ENCODE measurements at places on chromosomes 6 and 20.

DNA sequence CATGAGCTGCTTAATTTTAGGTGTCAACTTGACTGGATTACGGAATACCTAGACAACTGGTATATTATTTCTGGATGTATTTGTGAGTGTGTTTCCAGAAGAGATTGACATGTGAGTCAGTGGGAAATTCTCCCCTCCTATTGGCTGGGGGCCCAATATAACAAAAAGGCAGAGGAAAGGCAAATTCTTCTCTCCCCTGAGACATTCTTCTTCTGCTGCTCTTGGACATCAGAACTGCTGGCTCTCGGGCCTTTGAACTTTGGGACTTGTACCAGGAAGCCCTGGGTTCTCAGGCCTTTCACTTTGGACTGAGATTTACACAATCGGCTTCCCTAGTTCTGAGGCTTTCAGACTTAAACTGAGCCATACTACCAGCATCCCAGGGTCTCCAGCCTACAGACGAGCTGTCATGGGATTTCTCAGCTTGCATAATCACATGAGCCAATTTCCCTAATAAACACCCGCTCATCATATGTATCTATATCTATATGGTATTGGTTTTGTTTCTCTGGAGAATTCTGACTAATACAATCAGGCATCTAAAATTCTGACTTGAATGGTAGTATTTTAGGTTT, 7.6 kb upstream of the BTN3A3 start:
- no peak for DNase-seq

DNA sequence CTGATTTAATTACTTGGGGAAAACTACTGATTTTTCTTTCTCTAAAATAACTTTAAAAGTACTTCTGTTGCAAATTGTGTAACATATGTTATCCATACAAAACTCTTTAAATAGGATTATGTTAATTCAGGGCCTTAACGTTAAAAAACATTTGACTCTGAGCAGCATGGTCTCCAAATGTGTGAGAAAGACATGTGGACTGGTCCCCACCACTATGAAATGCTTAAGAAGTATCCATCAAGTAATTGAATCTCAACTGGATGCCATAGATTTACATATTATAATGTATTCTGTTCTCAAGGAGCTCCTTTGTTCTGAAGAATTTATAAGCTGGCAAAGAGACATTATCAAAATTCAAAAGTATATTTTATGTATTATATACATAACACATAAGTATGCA, 130.8 kb upstream of the HEY2 start:
- no peak for DNase-seq

DNA sequence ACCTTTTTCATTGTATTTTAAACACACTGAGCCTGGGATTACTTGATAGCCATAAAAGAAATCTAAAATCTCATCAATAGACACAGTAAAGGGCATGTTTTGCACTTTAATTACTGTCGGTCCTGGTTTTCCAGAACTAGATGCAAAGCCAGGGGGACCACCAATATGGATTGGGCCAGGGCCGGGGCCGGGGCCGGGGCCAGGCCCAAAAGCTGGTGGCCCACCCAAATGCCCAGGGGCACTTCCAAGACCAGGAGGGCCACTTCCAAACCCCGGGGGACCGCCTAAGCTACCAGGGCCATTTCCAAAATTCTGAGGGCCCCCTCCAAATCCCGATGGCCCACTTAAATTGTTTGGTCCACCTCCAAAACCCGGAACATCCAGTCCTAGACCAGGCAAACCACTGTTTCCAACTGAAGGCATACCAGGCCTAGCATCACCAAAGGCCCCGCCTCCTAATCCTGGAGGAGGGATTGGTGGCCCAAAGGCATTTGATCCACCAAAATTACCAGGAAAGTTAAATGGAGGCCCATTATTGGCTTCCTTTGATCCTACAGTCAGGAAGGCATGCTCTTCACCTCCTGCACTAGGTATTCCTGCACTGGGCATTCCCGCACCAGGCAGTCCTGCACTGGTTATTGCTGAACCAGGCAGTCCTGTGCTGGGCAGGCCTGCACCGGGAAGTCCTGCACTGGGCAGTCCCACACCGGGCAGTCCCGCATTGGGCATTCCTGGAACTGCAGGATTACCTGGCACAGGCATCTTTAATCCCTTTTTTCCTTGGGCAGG, 11.9 kb downstream of the CPNE1 start:
- DNase-seq: no peak

DNA sequence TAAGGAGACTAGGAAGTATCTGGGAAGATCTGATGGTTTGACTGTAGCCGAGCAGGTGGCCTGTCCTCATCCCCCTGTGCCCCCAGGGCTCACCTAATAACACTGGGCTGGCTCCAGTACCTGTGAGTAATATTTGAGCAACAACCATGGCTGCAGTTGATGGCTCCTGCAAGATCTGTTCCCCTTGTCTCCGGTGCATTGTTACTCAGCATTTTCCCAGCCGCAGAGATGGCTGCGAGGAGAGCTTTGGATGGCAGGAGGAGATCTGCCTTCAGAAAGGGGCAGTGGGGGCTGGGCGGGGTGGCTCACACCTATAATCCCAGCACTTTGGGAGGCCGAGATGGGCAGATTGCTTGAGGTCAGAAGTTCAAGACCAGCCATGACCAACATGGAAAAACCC, 39.3 kb downstream of the PTK7 start:
- no peak for DNase-seq

DNA sequence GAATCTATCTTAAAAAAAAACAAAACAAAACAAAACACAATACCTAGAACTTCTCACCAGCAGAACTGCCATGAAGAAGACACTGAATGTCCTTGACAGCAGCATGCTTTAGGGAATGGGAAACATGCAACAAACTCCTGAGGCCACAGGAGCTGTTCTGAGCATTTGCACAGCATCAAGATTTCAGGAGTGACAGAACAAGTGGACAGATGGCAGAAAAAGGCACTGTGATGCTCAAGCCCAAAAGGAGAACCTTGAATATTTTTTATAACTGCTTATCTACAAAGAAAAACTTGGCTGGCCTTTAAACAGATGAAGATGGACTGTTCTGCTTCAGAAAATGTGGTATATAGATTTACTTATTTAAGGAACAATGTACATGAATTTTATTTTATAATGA, 158.9 kb downstream of the RALGAPA2 start:
- no peak for DNase-seq

DNA sequence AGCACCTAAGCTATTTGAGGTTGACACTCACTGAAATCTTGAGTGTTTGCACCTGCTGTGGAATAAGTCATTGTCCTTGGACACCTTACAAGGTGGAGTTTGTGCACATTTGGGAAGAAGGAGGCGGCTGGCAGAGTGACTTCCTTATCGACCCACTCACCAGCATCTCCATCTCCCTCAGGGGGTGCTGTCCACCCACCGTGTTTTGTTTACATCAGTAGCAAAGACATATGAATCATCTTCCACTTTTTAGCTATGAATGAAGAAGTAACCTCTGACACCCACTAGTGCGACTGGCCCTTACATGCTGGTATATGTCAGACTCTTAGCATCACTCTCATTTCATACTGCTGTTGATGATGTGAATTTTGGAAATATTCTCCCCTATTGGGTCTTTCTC, 119.5 kb upstream of the SGK1 start:
- DNase-seq: no peak

- DNase-seq: no peak
Measured at GRCh38 chr6:142322504-142323198, 20.8 kb downstream of the ADGRG6 start.

DNA sequence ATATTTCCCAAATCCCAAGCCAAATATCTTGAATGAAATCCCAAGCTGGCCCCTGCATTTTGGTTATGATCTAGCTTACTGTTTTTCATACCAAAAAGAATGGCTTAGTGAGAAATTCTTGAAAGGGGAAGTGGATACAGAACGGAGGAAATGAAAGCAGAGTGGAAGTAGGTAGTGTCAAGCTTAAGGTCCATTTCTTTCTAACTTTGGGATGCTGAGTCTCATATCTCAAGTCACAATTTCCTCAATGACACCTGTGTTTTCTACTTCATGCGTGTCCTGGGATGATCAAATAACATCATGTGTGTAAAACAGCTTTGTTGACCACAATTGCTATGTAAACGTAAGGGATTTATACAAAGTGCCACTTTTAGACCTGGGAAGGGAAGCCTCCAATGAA, 238.8 kb upstream of the SLC35B3 start:
- no peak for DNase-seq

GRCh38 chr6:30192076-30192475, 21.1 kb downstream of the TRIM26 start:
- DNase-seq: no peak

DNA sequence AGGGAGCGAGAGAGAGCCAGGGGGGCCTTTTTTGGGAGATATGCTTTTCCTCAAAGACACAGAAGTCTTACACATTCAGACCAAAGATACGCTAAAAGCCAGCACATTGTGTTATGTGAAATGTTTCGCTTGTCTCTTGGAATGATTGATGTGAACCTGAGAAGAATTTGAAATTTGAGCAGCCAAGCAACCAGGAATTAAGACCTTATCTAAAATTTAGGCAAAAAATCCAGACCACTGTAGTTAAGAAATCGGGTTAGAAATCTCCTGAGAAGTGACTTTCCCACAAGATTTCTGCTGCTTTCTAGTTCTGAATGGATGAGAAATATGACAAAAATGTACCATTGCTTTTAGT, 223.2 kb upstream of the GMDS start:
- DNase-seq: no peak

- no peak for DNase-seq
Measured at GRCh38 chr6:142444881-142445301, 143.1 kb downstream of the ADGRG6 start.

DNA sequence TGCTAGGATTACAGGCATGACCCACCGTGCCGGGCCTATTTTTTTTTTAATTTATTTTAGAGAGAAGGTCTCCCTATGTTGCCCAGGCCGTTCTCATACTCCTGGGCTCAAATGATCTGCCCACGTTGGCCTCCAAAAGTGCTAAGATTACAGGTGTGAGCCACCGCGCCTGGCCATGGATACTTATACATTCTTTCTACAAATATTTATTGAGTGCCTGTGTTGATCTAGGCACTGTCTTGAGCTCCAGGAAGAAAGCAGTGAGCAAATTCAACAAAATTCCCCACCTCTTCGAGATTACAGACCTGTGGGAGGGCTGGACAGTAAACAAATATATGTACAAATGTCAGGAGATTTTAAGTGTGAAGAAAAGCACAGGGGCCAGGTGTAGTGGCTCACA, 37.9 kb downstream of the MGME1 start:
- DNase-seq: no peak

- no peak for DNase-seq
Measured at GRCh38 chr20:35264755-35265154, 13.2 kb downstream of the MMP24OS start.

GRCh38 chr6:29653452-29654038, 3.3 kb upstream of the MOG start:
- peak; percentile 84 for DNase-seq

GRCh38 chr6:156416391-156416790, 360.8 kb upstream of the ARID1B start:
- no peak for DNase-seq

GRCh38 chr6:148578489-148578814, 168.4 kb upstream of the UST start:
- DNase-seq: no peak

- no peak for DNase-seq
Measured at GRCh38 chr6:33935439-33936080, 131.8 kb upstream of the MLN start.

- no peak for DNase-seq
Measured at GRCh38 chr6:156474507-156475120, 302.6 kb upstream of the ARID1B start.

DNA sequence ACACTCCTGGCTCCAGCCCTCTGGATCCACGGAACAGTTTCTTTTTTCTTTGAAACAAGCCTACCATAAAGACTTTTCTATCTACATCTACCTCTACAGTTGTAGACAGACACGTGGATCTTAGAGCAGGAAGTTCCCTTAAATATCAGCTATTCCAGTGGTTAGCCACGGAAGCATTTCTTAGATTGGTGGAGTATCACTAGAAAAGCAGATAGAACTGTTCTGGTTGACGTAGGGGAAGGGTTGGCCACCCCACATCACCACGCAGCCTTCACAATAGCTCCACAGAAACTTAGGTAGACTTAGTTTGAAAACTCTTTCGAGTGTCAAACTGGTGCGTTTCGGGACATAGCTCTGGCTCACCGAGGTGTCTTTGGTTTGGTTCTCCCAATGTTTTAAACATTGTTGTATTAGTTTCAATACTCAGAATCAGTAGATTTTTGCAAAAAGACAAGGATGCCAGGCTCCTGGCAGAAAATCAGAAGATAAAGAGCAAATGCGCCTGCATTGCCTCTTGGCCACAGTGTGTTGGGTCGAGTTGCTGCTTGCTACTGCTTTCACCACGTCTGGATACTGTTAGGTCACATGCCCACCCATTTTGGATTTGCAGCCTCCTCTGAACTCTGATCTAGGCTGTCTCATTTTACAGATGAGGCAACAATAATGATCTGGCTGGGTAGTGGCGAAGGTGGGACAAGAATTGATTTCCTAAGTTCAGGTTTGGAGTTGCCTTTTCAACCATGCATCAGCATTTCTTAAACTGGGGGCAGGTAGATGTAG, 71.5 kb upstream of the DTNBP1 start:
- no peak for DNase-seq

DNA sequence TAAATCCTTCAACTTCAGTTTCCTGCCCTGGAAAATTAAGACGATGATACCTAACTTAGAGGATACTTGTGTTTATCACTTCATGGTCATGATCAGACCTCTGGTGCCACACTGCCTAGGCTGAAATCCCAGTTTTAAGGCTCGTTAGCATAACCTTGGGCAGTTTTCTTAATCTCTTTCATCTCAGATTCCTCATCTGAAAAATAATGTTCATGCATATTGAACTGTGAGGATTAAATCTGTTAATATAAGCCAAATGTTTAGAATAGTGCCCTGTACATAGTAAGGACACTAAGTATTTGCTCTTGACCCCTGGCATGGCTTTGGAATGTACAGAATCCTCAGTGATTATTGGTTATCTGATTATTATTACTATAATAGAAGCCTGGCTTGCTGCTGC, 79.7 kb downstream of the OGFRL1 start:
- DNase-seq: no peak

GRCh38 chr6:5490501-5491069, 229.3 kb downstream of the FARS2 start:
- DNase-seq: no peak

GRCh38 chr6:44057931-44058616, 69.2 kb downstream of the MRPL14 start:
- no peak for DNase-seq

DNA sequence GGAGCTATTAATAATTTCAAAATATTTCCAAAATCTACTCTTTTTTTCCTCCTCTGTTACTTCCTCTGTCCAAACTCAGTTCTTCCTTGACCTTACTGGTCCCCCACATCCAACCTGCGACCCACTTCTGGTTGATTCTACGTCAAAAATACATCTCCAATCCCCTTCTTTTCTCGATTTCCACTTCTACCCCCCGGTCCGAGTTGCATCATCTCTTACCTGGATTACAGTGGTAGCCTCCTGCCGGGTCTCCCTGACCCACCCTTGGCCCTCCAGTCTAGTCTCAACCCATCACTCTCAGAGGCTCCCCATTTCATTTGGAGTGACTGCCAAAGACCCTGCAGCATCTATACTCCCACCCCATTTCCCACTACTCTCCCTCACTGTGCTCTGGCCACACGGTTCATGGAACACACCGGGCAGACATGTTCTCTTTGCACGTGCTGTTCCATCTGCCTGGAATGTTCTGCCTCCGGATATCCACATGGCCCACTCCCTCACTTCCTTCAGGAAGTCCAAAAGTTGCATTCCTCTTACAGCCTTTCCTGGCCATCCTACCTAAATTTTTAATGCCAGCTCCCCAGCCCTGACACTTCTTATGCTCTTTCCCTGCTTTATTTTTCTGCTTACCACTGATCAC, 6.1 kb upstream of the CCND3 start:
- no peak for DNase-seq

All from COLO829 (cell line).